ENCODE measurements at places on chromosomes 2 and 18.

- DNase-seq = no peak
Measured at GRCh38 chr2:188853307-188853706, 120.9 kb upstream of the COL3A1 start.

DNA sequence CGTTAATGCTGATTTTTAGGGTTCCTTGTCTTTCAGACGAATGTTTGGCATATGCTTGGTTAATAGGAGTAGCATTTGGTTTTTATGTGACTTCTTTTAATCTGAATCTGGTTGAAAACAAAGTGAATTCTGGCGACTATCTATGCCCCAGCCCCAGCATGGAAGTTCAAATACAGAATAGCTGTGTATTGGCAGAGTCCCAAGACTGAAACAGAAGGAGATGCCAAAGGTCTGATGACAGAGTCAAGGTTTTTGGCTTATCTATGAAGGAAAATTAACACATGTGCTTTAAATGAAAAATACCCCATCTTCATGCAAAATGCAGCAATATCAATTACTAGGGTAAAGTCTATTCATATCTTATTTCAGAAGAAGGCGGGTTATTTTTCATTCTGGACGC, 734.8 kb upstream of the NXPH2 start:
- no peak for DNase-seq

- DNase-seq = no peak
Measured at GRCh38 chr2:155026651-155027174, 328.2 kb downstream of the KCNJ3 start.

- no peak for DNase-seq
Measured at GRCh38 chr2:231720292-231720986, 12.1 kb downstream of the PTMA start.

GRCh38 chr2:181686576-181687185, 6.4 kb upstream of the NEUROD1 start:
- DNase-seq = no peak

DNA sequence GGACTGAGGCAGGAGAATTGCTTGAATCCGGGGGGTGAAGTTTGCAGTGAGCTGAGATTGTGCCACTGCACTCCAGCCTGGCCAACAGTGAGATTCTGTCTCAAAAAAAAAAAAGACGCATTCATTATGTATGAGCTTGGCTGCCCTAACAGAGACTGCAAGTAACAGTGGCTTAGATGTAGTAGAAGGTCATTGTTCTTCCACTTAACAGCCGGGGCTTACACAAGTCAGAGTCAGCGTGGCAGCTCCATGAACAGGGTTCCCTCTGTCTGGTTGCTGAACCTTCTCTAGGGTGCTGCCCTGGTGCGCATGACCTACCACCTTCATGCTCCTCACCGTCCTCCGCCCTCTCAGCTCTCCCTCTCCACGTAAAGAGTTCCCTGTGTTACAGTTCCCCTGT, 49.1 kb upstream of the IGFBP2 start:
- DNase-seq = no peak

DNA sequence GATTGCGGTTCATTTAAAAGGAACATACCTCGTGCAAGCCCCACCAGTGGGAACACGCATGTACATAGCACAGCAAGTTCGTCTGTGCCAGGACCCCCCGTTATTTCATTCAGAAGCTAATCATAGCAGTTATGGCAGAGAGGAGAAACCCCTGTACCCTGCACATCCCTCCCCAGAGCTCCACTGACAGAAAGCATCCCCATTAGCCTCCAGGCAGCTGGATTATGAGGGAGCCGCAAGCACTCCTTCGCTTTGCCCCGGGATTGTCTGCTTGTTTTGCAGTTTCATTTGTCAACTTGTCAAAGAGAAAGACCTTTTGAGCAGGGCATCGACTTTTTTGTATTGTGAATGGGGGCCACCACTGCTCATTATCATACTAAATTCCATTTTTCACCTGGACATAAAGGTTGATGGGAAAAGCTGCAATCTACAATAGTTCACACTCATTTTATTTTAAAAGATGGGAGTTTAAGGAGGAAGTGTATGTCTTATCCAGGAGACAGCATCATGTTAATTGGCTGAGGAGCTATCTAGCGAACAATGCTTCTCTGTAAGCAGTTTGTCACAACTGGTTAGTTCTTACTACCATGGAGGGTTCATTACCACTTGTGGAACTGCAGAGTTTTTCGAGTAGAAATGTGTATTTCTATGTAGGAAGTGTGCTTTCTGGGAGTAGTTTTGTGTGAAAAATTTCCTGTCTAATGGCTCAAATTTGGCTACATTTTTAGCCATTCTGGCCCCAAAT, 255.3 kb downstream of the THSD7B start:
- no peak for DNase-seq

DNA sequence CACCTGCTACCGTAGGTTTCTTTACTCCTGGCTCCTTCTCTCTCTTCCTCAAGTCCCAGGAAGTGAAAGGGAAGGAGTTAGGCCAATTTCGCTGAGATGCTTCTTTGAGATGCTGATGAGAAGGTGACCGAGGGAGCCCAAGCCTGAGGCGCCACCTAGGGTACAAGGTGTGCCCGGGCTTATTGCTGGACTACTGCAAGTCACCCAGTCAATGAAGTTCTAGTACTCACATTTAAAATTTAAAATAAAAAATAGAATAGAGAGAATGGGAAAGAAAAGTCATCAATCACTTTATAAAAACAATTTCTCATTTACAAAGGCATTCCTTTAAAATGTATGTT, 45.3 kb downstream of the ACAA2 start:
- DNase-seq = no peak

GRCh38 chr18:70025580-70025979, 77.9 kb upstream of the CD226 start:
- DNase-seq = no peak

DNA sequence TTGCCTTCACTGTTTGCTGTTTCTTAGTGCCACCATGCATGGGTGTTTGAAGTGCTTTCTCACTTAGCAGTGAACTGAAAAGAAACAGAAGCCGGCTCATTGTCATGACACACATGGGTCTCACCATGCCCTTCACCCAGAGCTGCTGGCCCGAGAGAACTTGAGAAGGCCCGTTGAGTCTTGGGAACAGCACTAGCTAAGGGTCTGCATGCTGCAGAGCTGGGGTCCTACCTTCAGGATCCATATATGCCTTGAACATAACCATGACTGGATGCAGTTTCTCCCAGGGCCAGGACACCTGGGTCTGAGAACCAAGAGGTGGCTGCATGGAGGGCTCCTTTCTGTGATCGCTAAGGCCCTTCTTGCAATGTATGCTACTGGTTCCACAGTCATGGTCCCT, 245.5 kb upstream of the HS6ST1 start:
- no peak for DNase-seq

GRCh38 chr2:99675130-99675661, 185.4 kb upstream of the REV1 start:
- DNase-seq = no peak

- no peak for DNase-seq
Measured at GRCh38 chr2:62175728-62176127, 20.2 kb upstream of the B3GNT2 start.

- DNase-seq = no peak
Measured at GRCh38 chr18:48756511-48757226, 194.1 kb downstream of the SMAD7 start.

- DNase-seq = no peak
Measured at GRCh38 chr2:101357376-101357775, 29.9 kb downstream of the CREG2 start.
